Neural crest cell (in vitro differentiated cells): ENCODE measurements at places on chromosomes 5 and 9.

GRCh38 chr5:485946-486491 lies 38.2 kb downstream of the SLC9A3 start:
- DNase-seq: no peak

GRCh38 chr5:474840-475661 lies 32.1 kb downstream of the EXOC3 start:
- DNase-seq: no peak

DNA sequence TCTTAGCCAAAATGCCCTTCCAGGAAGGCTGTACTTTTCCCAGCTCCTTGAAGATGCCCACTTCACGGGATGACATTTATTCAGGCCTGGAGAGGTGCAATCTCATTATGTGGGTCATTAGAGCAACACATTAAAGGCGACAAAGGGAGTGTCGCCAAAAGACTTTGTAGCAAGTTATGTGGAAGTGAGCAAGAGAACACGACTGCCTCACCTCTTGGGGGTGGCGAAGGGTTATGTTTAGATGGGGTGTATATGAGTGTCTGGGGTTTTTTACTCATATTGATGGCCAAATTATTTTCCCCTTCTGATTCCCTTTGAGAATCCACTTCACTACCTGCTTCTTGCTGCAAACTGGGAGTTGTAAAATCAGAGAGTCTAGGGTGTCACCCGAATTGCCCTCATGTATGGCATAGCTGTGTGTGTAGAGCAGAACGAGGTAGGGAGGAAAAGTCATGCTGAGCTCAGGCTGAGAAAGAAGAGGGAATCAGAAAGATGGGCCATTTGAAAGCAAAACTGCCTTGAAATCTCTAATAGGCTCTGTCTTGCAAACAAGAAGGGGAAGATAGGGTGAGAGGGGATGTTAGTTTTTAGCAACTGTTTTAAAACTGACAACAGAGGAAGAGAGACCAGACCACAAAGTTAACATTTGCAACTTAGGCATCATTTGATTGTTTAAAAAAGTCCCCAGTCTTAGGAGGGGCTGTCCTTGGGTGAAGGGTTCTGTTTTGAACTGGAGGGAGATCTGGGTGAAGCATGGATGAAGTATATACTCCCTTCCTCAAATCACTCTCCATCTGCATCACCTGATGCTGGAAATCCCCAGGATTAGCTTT lies 97.1 kb upstream of the IL12B start:
- no peak for DNase-seq

GRCh38 chr5:5676218-5676617 lies 253.7 kb downstream of the ICE1 start:
- no peak for DNase-seq

- no peak for DNase-seq
Observed at GRCh38 chr9:83182071-83182470, 119.1 kb upstream of the RASEF start.

- DNase-seq: no peak
Observed at GRCh38 chr9:81456431-81457006, 232.8 kb downstream of the TLE1 start.

- no peak for DNase-seq
Observed at GRCh38 chr5:38341056-38341455, 82.7 kb downstream of the EGFLAM start.

- DNase-seq: no peak
Observed at GRCh38 chr5:134427540-134428041, 15.9 kb upstream of the CDKN2AIPNL start.

GRCh38 chr9:38668791-38669466 lies 48.5 kb upstream of the ANKRD18A start:
- no peak for DNase-seq

GRCh38 chr9:72440378-72440777 lies 75.4 kb upstream of the ZFAND5 start:
- DNase-seq: no peak

GRCh38 chr5:165410476-165410875 lies 1905.1 kb downstream of the MAT2B start:
- DNase-seq: no peak

GRCh38 chr5:55172937-55173686 lies at the start of gene CDC20B:
CDC20B (minus strand) TSS chr5:55173177; CDS start chr5:55173000, 177 bp downstream.
- peak; percentile 58 for DNase-seq

DNA sequence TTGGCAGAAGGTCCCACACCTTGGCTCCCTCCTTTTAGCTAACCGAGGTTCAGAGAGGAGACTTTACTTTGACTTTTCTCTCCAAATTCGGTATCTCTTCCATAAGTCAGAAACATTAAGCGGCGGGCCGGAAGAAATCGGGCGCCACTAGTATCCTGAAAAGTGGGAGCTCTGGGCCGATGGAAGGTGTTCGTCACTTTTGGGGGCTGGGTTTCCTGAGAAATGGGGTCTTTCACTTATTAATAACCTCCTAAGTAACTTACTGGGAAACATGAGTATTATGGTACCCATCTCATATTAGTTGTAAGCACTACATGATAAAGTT lies 716 bp downstream of the STX17 start:
- DNase-seq: no peak

GRCh38 chr9:89873801-89874200 lies 269.0 kb downstream of the GADD45G start:
- DNase-seq: no peak

- no peak for DNase-seq
Observed at GRCh38 chr5:1961952-1962595, 79.3 kb upstream of the IRX4 start.

- DNase-seq: no peak
Observed at GRCh38 chr9:4022435-4023067, 277.3 kb downstream of the GLIS3 start.

- no peak for DNase-seq
Observed at GRCh38 chr5:107387526-107388140, 283.1 kb downstream of the EFNA5 start.

- no peak for DNase-seq
Observed at GRCh38 chr5:178430186-178431062, 159.8 kb downstream of the COL23A1 start.
